ENCODE measurements at places on chromosomes 6 and 20.

- no peak for DNase-seq
Measured at GRCh38 chr6:29800254-29800653, 27.4 kb upstream of the HLA-G start.

DNA sequence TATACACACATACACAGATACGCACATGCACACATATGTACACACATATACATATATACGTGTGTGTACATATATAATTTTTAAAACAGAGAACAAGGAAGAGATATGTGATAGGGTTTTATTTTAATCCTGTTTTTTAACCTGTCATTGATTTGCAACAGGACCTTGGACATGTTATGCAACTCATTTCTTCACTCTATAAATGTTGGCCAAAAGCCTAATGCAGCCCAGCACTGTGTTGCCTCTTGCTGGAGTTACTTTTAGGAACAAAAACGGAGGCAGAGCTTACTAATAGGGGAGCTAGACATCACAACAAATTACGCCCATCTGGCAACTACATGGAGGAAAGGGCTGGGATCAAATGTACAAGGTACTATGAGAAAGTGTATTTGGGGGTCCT lies 179.9 kb upstream of the TAB2 start:
- no peak for DNase-seq

- no peak for DNase-seq
Measured at GRCh38 chr20:717832-718231, 42.2 kb upstream of the SCRT2 start.

GRCh38 chr6:110476046-110476849 lies at the start of gene SLC22A16:
Gene SLC22A16 (minus strand): TSS chr6:110476613. CDS start chr6:110476574, 39 bp downstream.
- DNase-seq: no peak

DNA sequence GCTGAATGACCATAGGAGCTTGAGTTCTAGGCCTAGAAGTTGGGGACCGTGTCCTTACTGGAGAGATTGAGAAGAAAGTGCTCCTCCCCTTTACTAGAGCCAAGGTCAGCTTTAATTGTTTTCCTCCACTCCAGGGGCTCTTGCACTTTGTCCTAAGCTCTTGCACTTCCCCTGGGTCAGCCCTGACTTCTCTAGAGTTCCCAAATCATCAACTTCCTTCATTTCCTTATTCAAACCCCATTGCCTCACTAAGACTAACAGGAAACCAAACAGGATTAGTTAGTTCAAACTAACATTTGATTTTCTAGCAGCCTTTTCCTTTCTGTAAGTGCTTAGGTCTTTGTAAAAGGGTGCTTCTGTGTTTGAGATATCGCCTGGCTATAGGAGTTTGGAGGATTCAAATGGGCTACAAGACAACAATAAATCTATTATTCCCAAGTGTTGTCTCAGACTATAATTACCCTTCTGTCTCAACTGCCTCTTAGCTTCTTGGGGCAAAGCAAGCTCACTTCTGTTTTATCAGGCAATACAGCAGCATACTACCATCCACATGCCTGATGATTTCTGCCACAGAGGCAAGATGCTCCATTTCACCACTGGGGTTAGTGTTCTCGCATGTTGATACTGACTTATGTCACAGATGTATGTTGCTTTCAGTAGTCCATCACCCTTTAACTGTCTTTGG lies 12.8 kb upstream of the DTNBP1 start:
- DNase-seq: no peak

DNA sequence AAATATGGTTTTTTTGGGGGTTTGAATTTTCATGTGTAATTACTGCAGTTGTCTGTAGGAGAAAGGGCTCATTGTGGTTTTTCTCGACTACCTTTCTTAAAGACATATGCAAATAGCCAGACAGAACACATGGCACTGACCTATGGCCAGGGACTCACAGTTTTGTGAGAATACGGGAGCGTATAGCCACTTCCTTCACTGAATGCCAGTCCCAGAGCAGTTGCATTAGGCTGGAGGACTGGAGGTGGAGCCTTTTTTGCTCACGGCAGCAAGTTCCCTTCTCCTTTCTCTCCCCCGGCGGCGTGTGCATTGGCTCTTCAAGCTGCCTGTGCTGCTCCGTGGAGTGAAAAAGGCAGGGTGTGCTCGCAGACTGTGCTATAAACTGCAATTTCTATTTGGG lies 114.9 kb downstream of the AKAP7 start:
- DNase-seq: no peak

DNA sequence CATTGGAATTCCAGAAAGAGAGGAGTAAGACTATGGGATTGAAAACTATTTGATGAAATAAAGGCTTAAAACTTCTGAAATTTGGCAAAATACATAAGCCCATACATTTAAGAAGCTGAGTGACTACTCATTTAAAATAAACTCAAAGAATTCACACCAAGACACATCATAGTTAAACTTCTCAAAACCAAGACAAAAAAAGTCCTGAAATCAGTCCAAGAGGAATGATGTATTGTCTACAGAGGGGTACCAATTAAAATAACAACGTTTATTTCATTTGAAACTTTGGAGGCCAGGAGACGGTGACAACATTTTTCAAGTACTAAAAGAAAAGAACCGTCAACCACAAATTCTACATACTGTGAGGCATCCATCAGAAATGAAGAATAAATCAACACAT lies 841.4 kb upstream of the MAP3K7 start:
- no peak for DNase-seq

DNA sequence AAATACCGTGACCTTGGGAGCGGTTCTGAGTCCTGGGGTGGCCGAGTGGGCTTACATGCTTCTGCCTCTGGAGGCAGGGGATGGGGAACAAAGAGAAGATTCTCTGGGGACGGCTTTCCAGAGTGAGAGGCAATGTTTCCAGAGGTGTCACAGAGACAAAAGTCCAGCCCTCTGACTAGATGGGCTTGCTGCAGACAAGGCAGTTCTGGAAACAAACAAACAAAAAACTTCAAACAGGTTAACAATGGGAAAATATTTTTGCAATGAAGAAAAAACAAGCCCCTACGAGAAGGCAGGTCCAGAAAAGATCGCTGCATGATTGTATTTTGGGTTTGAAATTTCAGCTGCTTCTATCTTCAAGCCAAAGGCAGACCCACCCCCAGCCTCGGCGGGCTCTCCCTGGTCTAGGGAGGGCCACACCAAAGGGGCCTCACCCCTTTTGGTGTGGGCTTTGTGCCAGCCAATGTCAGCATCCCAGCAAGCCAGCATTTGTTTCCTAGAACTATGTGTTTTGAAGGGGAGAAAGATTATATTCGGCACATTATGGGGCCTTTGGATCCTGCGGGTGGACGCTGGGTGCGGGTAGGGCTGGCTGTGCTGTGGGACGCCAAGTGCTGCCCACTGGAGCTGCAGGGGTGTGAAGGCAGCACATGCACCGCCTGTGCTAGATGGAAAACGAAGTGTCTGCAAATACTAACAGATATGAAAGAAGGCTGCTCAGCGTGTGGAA lies 42.9 kb downstream of the RIOK1 start:
- DNase-seq: no peak

DNA sequence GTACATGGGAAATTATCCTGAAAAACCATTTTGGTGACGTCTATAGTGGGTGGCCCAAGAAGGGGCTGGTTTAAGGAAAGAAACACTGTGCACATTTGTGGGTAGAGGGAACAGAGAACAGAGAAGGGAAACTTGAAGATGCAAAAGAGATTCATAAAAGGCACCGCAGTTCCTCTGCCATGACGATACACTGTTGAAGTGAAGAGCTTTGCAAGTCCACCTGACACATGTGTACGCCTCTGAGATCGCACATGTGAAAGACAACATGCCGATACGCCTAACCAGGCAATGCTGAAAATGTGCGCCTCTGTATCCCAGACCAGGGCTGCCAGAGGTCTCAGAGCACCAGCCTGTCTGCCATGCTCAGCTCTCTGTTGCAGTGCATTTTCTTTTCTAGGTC lies 180.9 kb downstream of the KIF16B start:
- no peak for DNase-seq

DNA sequence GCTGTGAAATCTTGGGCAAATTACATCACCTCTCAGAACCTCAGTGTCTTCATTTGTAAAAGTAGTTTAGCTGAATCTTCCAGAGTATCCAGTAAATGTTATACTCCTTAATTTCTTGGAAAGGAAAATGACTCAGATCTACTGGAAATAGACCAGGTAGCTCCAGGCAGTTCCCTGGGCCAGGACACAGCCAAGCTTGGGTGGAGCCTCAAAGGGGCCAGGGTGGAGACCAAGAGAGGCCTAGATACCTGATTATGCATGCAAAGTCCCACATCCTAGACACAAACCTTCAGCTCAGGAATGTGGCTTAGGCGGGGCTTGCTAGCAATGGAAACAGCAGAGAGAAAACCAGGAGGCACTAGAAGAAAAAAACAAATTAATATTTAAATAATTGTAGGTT lies 272.8 kb downstream of the MAFB start:
- DNase-seq: no peak

All from T-helper 2 cell (primary cell).